Fibroblast of skin of right quadriceps (primary cell): ENCODE measurements at places on chromosomes 5 and 9.

DNA sequence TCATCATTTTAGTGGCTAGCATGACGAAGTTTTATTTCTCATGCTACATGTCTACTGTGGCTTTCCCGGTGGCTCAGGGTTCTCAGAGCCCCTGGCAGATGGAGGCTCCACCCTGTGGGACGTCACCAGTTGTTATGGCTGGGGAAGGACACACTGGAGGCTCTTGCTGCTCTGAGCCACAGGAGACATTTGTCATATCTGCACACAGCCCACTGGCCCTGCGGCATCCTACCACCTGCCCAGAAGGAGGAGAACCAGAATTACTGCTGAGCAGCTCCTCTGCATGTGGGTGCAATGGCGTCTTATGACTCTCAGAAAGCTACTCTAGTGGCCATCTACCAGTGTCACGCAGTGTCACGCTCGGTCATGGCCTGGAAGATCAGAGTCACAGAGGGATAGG is 6.6 kb downstream of the OR13J1 start:
- no peak for DNase-seq

- DNase-seq: no peak
Measured at GRCh38 chr9:134384811-134385479, 58.7 kb downstream of the RXRA start.

GRCh38 chr9:133428617-133429101 is 6.5 kb downstream of the ADAMTS13 start:
- no peak for DNase-seq

DNA sequence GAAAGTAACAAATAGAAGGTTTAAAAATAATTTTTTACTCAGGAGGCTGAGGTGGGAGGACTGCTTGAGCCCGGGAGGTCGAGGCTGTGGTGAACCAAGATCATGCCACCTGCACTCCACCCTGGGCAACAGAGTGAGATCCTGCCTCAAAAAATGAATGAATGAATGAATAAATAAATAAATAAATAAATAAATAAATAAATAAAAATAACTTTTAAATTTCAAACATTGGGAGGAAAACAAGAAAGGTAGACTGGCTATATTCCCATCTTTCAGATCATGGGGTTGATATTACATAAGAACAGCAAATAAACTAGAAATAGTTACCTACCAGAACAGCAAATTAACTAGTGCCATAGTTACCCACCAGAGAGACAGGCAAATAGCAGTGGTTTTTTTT is 75.7 kb downstream of the LHX2 start:
- DNase-seq: no peak

GRCh38 chr9:34502471-34502870 is 20.3 kb downstream of the ENHO start:
- no peak for DNase-seq

- peak; percentile 36 for DNase-seq
Measured at GRCh38 chr5:145347026-145347616, 488.0 kb downstream of the PRELID2 start.

- DNase-seq: peak; percentile 67
Measured at GRCh38 chr9:24793787-24794186, 248.1 kb upstream of the IZUMO3 start.
